ENCODE measurements at places on chromosomes 13 and 19.

GRCh38 chr19:2273356-2274184 is 8.4 kb downstream of the PEAK3 start:
- DNase-seq: peak; percentile 94

DNA sequence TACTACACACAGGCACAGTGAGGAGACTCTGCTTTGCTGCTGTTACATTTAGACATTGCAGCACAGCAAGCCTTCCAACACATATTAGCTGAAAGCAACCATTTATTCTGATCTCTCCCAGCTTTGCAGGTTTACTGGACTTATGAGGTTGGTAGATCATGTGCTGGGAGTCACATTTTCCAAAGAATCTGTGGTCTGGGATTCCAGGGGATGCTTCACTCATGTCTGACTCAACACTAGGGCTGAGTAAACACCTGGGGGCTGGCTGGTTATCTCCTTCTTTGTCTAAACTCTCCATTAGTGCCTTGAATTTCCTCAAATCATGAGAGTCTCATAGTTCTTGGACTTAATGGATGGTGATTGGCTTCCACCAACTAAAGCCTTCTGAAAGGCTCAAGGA is 5.4 kb upstream of the LGALS13 start:
- DNase-seq: no peak

GRCh38 chr19:6219586-6220290 is 60.0 kb downstream of the MLLT1 start:
- no peak for DNase-seq

GRCh38 chr13:73751290-73751689 is 382.9 kb downstream of the KLF12 start:
- DNase-seq: no peak

GRCh38 chr13:60959427-60959826 is 456.2 kb downstream of the PCDH20 start:
- no peak for DNase-seq
